Aorta (tissue), 5 donors: ENCODE measurements at places on chromosomes 16 and 17. TPM values are rescaled to one million over a fixed set of nuclear protein-coding genes. Genes with fewer than 3 reads are reported as not detected.

Gene FTO
- total RNA-seq = 84.5 TPM

Gene TAT
- not detected for total RNA-seq

DNA sequence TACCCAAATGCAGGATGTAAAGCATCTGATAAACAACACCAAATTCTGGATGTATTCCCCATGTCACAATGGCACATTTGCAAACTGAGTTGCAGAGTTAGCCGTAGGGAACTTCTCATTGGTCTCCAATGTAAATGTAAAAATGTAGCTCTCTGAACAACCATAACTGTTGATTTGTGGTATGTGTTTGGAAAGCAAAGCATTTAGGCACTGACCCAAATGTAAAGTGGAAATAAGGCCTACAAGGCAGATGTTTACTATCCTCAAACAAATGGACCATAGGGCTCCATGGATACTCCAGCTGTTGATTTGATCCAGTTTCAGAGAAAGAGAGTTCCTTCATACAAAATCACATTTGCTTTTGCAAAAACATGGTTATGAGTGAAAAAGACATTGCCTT is 223.0 kb upstream of the ELAC2 start:
- no peak for DNase-seq

- DNase-seq = no peak
Observed at GRCh38 chr17:72267601-72268000, 146.8 kb downstream of the SOX9 start.
